ENCODE measurements at places on chromosomes 12 and 14.

- peak; percentile 90 for DNase-seq
Observed at GRCh38 chr12:15590180-15590826, 198.9 kb downstream of the EPS8 start.

- no peak for DNase-seq
Observed at GRCh38 chr12:118981285-118982211, at the start of gene SRRM4. SRRM4 (plus strand) TSS chr12:118981541; CDS start chr12:118981883, 342 bp downstream.

GRCh38 chr12:122166422-122167349 is 7.3 kb downstream of the IL31 start:
- no peak for DNase-seq

GRCh38 chr12:104631867-104632266 is 175.1 kb downstream of the CHST11 start:
- DNase-seq, result no peak

DNA sequence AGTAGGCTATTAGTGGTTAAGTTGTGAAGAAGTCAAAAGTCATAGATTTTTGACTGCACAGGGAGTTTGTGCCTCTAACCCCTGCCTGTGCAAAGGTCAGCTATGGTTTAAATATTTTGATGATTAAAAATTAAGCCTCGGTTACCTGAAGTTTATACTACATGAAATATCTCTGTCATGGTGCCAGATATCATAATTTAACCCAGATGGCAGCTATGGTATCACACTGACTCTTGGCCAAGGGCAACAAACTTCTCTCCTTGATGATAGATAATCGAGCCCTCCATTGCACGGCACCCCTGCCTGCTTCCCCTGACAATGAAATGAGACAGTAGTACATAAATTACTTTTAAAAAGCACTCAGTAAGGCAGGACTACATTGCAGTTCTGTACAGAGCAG is 80.8 kb downstream of the SLC35F4 start:
- DNase-seq, result no peak

DNA sequence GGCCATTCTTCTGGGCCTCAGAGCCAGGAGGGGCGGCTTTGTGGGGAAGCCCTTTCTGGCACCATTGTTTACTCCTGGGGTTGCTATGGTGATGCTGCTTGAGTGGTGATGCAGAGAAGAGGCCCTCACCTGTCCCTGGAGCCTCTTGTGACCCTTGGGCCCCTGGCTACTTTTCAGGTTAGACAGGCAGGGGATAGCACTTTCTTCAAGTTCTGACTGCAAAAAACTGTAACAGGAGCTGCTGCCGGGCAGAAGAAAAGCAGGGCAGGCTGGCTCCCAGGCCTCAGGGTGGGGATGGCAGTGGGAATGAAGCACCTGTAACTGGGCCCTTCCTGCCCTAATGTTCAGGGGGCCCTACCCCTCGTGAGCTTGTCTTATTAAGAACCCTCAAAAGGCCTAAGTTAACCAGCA is at the start of gene TEX52:
Gene TEX52 (minus strand): TSS at position 19 of the 411 bp plus-strand sequence. CDS start 13 bp downstream, at position 6.
- no peak for DNase-seq

DNA sequence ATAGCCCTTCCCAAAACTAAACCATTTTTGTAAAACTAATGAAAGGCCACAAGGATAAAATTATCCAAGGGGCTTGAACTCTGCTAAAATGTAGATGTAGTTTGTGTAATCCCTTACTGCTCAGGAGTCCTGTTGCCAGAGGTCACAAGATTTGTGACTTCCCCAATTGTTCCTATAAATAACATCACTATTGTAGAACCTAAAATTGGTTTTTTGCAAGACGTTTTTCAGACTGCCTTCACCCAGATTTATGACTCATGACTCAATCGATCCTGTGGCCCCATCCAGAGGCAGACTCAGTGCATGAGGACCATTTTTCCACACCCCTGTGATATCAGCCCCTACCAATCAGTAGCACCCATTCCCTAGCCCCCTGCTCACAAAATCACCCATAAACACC is 61.5 kb upstream of the RASSF8 start:
- DNase-seq, result no peak

- peak; percentile 84 for DNase-seq
Observed at GRCh38 chr12:6182279-6182898, 17.8 kb upstream of the CD9 start.

DNA sequence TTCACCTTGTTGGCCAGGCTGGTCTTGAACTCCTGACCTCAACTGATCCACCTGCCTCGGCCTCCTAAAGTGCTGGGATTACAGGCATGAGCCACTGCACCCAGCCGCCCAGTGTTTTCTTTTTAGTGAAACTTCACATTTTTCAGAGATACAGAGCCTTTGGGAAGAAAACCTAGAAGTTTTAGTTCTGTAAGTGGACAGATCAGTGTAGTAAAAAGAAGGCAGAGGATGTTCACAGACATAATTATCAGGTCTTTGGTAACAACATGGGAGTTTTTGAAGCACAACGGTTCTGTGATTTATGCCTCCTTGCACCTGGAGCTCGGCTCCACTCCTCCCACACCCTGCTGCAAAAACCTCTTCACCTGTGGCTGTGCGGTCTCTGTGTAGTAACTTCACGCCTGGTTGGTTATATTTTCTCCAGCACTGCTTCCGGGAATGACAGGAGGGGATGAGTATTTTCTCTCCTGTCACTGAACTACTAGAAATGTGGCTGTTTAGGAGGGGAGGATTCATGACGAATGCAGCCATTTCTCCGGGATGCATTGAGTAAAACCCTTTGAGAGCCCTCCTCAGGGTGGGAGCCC is 67.0 kb downstream of the ARF6 start:
- no peak for DNase-seq

DNA sequence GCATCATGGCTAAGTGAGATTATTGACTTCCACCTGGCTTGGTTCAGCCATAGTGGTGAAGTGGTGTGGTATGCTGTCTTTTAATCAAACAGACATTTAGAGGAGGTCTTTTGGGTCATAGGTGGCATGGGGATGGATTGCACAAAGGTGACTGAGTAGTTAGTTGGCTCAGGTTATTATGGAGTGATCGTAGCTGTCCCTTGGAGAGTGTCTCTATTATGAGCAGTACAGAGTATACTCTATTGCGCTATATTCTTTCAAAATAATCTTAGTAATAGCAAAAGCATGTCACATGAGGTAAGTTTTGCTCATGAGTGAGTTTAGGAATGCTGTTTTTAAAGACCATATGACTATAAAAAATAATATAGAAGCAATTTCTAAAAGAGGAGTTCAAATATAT is 60.4 kb downstream of the RASSF8 start:
- DNase-seq, result no peak

DNA sequence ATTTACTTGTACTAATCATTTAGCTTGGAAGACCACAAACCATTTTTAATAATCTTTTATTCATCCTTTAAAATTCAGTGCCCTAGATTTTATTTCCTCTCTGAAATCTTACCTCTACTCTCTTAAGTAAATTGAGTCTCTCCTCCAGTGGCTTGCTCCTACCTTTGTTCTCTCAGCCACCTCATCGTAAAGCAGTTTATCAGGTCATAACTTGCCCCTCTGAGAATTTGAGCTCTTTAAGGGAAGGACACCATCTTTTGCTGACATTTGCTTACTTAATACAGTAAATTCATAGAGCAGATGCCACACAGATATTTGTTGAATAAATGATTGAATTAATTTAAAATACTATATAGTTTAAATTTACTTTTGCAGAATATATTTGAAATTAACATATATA is 794.3 kb downstream of the C12orf50 start:
- DNase-seq, result no peak

- peak; percentile 91 for DNase-seq
Observed at GRCh38 chr12:51590347-51591015, 552 bp upstream of the SCN8A start.

- DNase-seq, result no peak
Observed at GRCh38 chr14:99554757-99555531, 49.1 kb downstream of the CCDC85C start.

GRCh38 chr14:69519204-69520100 is 34.9 kb downstream of the PLEKHD1 start:
- peak; percentile 32 for DNase-seq

DNA sequence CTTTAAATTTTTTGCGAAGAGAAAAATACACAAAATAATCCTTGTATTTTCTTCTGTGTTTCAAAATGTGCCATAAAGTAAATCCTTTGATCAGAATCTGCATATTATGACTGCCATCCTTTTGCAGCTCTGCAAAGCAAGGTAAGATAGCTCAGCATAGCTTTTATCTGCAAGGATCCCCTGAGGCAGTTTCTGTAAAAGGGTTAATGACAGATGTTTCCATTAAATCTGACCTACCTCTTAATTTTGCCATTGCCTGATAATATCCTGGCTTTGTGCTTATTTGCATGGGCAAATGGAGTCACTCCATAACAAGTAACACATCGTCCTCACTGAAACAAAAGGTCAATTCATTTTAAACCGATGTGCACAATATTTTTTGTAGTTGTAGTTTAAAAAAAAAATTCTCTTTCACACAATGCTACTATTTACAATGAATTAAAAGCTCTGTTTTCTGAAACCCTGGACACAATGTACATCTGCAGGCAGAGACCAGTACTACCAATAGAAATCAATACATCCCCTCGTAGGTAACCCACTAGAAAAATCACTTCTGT is 108.5 kb upstream of the SOX5 start:
- DNase-seq, result no peak

GRCh38 chr12:102479939-102480338 is 424 bp downstream of the IGF1 start:
- no peak for DNase-seq

DNA sequence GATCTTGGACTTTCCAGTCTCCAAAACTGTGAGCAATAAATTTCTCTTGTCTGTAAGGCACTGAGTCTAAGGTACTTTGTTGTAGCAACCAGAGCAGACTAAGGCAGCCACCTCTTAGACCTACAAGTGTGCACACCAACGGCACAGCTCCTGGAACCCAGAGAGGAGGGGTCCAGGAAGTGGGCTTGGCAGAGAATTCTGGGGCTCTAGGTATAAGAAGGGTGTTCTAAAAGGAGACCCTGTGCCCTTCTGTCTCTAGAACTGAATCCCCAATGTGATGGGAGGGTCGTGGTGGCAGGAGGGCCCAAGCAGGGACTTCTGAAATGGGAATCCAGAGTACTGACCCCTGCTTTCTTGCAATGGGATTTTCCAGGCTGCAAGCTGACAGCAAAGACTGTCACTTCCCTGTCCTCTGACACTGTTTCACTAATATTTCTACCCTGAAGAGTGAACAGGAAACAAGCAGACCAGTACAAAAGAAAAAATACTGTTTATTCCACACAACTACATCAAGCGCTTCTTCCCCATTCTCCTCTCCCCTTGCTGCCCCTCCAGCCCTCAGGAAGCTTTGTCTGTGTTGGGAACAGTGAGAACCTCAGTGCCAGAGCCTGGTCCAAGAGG is 13.6 kb upstream of the TFCP2 start:
- no peak for DNase-seq

DNA sequence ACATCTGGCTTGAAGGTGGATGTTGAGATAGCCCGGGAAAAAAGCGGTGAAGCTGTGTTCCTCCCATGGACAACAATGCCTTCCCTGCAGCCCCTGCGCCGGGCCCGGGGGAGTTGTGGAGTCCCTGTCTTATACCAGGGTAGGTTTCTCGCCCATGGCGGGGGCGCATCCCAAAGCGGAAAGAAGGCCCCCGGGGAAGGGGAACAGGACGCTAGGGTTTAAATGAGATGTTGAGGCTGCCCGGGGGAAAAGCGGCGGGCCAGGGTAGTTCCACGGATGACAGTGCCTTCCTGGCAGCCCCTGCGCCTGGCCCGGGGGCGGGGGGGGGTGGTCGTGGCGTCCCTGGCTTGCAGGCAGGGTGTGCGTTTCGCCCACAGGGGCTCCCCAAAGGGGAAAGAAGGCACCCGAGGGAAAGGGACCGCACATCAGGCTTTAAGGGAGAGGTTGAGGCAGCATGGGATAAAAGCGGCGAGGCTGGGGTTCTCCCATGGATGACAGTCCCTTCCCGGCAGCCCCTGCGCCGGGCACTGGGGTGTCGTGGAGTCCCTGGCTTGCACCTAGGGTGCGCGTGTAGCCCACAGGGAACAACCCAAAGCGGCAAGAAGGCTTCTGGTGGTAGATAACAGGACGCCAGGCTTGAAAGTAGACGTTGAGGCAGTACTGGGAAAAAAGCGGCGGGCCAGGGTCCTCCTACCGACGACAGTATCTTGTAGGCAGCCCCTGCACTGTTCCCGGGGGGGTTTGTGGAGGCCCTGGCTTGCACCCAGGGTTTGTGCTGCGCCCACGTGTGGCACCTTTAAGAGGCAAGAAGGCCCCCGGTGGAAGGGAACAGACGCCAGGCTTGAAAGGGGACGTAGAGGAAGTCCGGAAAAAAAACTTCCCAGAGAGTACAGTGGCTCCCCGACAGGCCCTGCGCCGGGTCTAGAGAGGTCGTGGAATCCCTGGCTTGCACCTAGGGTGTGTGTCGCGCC is 160.8 kb upstream of the ALG10B start:
- no peak for DNase-seq

DNA sequence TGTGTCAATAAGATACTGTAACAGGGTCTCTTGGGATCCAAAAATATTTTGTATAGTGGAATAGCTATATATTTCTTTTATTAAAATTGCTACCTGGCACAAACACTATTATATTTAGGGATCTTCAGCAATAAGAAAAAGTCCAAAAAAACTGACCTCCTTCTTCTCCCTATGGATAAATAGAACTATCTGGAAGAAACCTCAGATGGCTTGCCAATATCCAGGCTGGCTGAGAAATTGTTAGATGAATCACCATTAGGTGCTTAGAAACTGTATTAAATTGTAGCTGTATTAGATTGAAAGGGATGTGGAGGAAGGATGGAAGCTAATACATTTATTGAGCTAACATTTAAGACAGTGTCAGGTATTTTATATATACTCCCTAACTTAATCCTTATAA is 66.0 kb downstream of the SLC38A6 start:
- no peak for DNase-seq

- DNase-seq, result no peak
Observed at GRCh38 chr12:6778217-6778573, 5.9 kb downstream of the LAG3 start.

- DNase-seq, result no peak
Observed at GRCh38 chr14:75429562-75429961, 1.7 kb downstream of the JDP2 start.

DNA sequence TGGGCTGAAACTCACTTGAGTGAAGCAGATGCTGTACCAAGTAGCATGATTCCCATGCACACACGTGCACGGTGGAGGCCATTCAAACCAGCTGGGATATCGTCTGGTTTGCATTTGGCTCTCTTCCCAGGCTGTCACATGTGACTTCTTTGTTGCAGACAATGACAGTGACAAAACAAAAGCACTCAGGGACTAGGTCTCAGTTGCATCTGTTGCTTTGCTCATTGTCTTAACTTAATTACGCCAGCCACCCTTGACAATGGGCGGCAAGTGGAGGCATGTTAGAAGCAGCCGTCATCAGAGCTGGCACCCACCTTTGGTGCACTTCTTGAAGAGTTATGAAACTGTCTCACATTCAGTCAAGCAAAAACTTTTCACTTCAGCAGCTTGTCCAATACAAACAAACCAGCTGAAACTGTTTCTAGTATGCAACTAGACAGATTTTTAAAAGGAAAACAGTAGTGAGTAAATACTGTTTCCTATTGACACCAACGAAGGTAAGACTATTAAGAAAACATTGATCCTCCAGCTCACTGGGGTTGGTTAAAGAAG is 74.3 kb downstream of the IGF1 start:
- DNase-seq, result no peak

GRCh38 chr12:65529771-65530435 is 251.4 kb downstream of the MSRB3 start:
- no peak for DNase-seq

- DNase-seq, result no peak
Observed at GRCh38 chr14:94975366-94975765, 182.0 kb downstream of the DICER1 start.

Measured in LoVo (cell line).